ENCODE measurements at places on chromosomes 7 and 10. TPM values are rescaled to one million over a fixed set of nuclear protein-coding genes. Genes with fewer than 3 reads are reported as not detected.

The PRTFDC1 gene
- 16.6 TPM for total RNA-seq

The NUDCD3 gene
- 62.4 TPM for total RNA-seq

The RARRES2 gene
- total RNA-seq, result 34.4 TPM

The CCDC172 gene
- total RNA-seq, result not detected

The CALHM3 gene
- total RNA-seq, result not detected

The SDHAF3 gene
- total RNA-seq, result 8.9 TPM

The LRRC61 gene
- total RNA-seq, result 21.7 TPM

The TMEM273 gene
- total RNA-seq, result not detected

The CDC14C gene
- not detected for total RNA-seq

The SPDYE9 gene
- total RNA-seq, result not detected

The LRRTM3 gene
- total RNA-seq, result not detected

The KLHL7 gene
- 27.7 TPM for total RNA-seq

The C10orf95 gene
- total RNA-seq, result 0.13 TPM

The TMEM209 gene
- total RNA-seq, result 7.8 TPM

The TWIST1 gene
- total RNA-seq, result 1.1 TPM

The EPHB6 gene
- total RNA-seq, result 5.5 TPM

The SLC26A3 gene
- not detected for total RNA-seq

The LRRD1 gene
- total RNA-seq, result not detected

The EN2 gene
- total RNA-seq, result not detected

The MXI1 gene
- 4.7 TPM for total RNA-seq

The LRMDA gene
- 7.1 TPM for total RNA-seq

The OR2A5 gene
- total RNA-seq, result not detected

The ZNF786 gene
- total RNA-seq, result 2.8 TPM

The CUL2 gene
- total RNA-seq, result 14.2 TPM

The FKBP9 gene
- total RNA-seq, result 91.4 TPM

The OR13A1 gene
- not detected for total RNA-seq

The KCND2 gene
- total RNA-seq, result 0.38 TPM

The EPO gene
- total RNA-seq, result not detected

Data from mesangial cell (primary cell).